ENCODE measurements at places on chromosomes 2 and 18.
A peak's percentile ranks its signal among the peaks of the same experiment; 100 is the strongest.

- no peak for DNase-seq
These were observed 152.9 kb downstream of the SMAD7 start for GRCh38 chr18:48797841-48798255.

DNA sequence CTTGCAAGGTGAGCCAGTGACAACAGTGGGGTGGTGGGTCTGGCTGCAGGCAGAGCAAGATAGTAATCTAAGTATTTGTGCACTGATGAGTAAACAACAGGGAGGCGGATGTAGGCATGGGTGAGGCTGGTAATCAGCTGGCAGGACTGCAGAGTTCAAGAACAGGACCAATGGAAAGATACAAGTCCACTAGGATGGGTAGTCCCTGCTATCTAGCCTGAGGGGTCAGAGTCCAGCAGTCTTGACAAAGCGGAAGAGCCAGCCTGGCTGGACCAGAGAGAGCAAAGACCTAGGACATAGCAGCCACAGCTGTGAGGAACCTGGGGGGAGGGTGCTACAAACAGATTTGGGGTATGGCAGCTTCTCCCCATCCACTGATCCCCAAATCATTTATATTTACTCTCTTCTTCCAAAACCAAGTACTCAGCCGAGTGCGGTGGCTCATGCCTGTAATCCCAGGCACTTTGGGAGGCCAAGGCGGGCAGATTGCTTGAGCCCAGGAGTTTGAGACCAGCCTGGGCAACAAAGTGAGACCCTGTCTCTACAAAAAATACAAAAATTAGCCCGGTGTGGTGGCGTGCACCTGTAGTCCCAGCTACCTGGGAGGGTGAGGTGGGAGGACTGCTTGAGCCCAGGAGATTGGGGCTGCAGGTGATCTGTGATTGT lies 25.9 kb downstream of the VIL1 start:
- no peak for DNase-seq

- DNase-seq = no peak
These were observed 142.5 kb upstream of the L3MBTL4 start for GRCh38 chr18:6557057-6557769.

- no peak for DNase-seq
These were observed 117.7 kb downstream of the CRIM1 start for GRCh38 chr2:36473230-36473629.

DNA sequence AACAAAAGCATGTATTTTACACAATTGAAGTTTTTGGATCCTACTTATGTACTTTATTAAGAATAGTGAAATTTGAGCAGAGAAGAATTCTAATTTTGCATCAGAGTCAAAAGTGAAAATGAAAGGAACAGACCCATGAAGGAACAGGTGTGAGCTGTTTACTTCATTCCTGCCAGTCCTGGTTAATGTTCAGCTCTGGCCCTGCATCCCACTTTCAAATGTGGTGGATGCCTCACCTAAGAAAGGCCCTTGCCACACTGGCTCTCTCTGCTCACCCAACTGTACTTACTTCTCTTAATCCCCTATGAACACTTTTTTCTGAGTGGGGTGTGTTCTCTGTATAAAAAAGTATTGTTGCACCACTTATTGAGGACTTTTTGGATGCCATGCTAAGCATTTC lies 22.2 kb downstream of the FAM110C start:
- DNase-seq = no peak

- no peak for DNase-seq
These were observed 8.1 kb upstream of the ARHGAP15 start for GRCh38 chr2:143121079-143121478.

- DNase-seq = no peak
These were observed 388.5 kb upstream of the FANCL start for GRCh38 chr2:58629545-58630119.

DNA sequence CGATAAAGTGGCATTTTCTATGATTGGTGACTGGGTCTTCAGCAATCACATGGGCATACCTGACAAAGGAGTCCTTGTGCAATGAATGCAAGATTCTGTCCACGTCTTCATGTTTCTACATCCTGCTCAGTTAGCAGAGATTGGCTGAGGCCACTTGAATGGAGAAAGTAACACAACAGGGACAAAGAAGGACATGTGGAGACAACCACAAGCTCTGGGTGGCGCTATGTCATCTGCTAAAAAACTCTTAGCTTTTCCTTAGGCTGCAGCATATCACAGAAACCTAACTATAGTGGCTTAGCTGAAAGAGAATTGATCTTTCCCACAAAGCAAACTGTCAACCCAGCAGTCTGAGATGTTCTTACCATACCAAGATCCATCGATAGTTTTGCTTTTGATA lies 1109.7 kb downstream of the SOCS6 start:
- no peak for DNase-seq

- DNase-seq = no peak
These were observed 5.6 kb upstream of the TNS1 start for GRCh38 chr2:218008060-218009040.

GRCh38 chr2:181814057-181814491 lies 77.5 kb upstream of the ITPRID2 start:
- no peak for DNase-seq

DNA sequence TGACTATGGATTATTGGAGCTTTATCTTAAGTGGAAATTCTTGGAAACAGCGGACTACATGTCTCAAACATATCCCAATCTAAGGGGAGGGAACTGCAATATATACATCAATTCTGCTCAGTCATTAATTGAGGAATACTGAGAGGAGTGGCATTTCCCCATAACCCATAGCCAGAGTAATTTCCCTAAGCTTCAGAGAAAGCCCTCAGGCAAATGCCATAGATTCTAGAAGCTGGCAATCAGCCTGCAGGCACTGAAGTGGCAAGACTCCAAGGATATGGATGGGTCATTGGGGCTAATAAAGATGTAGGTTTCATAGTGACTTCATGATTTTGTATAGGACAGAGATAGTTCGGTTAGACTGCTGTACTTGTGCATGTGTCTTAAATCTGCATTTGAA lies 1960.5 kb upstream of the PIK3C3 start:
- DNase-seq = no peak

- no peak for DNase-seq
These were observed 47.3 kb upstream of the C1D start for GRCh38 chr2:68110102-68110501.

- DNase-seq = no peak
These were observed 17.3 kb downstream of the PFN4 start for GRCh38 chr2:24105816-24106215.

DNA sequence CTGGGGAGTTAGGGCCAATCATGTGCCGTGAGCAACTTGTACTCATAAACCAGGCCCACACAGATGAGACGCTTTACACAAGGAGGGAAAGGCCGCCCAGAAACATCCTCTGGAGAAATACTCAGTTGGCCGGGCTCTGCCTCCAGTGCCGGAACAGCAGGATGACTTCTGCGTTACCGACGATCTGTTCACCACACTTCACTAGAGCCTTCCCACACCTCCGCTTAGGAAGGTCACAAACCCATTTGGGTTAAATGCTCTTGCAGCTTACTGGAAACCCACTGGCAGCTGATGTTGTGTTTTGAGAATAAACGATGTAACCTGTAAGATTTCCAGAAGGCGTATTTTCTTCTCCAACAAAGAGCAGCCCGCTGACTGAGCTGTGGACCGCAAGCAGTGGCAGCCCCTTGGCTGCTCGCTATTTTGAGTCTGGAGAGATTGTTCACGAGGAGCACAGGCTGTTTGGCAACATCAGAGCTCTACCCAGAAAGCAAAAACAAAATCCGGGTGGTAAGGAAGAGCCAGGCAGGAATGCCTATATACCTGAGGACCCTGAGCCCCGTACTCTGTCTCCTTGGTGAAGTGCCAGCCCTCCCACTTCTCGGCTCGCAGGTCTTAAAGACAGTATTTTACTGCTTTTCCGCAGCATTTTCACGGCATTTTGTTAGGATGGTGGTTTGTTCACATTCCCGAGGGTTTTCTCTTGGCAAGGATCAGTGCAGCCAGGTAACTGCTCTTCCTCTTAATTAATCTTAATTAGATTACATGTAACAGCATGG lies 44.0 kb downstream of the COLEC12 start:
- no peak for DNase-seq

- DNase-seq = no peak
These were observed at the start of gene TEX51 for GRCh38 chr2:126898636-126899035. TSS of gene TEX51 (plus strand) at chr2:126898890. CDS start at chr2:126898919, 29 bp downstream.

- DNase-seq = no peak
These were observed 992.7 kb downstream of the BCL11A start for GRCh38 chr2:59560769-59561168.

DNA sequence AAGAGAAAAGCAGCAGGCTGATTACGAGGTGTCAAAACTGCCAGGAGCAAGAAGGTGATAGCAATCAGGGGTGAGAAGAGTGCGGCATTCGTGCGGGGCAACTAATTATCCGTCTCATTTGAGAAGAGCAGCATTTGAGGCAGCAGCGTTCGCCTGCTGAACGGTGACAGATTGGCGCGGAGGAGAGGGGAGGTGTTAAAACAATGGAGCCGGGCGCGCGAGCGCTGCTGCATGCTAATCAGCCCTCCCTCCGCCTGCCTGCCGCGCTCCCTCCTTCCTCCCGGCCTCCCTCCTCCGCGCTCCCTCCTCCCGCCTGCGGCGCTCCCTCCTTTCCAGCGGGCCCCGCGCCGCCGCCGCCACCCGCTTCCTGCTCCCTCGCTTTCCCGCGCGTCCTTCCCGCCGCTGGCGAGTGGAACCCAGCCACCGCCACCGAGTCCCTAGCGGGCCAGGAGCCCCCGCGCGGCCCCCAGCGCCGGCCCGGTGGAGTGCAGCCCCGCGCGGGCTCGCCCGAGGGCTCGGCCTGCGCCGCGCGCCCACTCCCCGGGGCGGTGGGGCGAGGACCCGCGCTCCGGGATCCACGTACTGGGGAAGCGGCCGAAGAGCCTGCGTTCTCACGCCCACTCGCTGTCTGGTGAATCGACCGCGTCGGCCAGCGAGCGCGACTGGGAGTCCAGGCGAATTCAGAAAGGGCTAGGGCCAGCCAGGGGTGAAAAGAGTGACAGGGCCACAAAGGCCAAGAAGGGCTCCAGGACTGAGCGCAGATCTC lies 69.5 kb upstream of the PSMD14 start:
- peak; percentile 44 for DNase-seq

DNA sequence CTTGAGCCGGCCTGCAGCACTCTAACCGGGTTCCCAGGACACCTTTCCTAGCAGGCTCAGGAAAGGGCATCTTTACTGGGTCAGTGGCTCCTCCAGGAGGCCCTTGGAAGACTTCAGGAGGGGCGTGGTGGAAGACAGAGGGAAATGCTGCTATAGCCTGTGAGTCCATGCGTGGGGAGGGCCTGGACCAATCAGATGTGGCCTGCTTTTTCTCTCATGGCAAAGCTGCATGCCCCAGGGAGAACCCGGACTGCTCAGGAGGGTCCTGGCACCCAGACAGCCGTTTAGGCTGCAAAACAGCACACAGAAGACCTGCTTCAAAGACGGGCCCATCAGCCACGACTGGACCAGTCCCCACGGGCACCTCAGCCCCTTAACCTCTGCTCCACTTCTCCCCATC lies 84.4 kb downstream of the EIPR1 start:
- DNase-seq = no peak

GRCh38 chr2:159913900-159914299 lies 115.9 kb upstream of the CD302 start:
- no peak for DNase-seq

GRCh38 chr2:27032495-27033252 lies at the start of gene TMEM214:
TSS of gene TMEM214 (plus strand) at chr2:27032965. CDS start at chr2:27033016, 51 bp downstream.
- DNase-seq = peak; percentile 58

- no peak for DNase-seq
These were observed 26.5 kb upstream of the TWIST2 start for GRCh38 chr2:238821391-238821790.

GRCh38 chr2:128286905-128287779 lies 31.5 kb downstream of the HS6ST1 start:
- DNase-seq = no peak

DNA sequence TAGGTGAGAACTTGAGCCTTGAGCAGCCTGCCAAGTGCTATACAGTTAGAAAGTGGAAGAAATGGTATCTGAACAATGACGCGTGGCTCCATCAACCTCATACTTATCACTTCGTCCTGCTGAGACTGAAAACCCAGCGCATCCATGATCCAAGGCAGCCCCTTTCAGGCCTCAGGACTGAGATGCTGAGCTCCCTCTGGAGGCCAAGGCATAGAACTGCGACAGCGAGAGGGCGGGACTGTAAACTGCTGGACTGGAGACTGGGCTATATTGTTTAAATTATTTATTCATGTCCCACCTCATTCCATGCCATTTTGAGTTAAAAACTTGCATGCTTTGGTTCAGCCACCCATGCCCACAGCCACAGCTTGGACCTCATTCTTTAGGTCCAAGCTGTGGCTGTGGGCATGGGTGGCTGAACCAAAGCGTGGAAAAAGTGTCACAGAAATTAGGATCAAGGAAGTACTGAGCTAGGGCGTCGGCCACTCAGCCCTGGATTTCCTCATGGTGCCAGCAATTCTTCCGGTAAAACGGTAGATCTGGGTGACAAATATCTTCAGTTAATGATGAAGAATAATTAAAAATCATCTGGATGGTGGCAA lies 195.5 kb downstream of the L3MBTL4 start:
- no peak for DNase-seq

DNA sequence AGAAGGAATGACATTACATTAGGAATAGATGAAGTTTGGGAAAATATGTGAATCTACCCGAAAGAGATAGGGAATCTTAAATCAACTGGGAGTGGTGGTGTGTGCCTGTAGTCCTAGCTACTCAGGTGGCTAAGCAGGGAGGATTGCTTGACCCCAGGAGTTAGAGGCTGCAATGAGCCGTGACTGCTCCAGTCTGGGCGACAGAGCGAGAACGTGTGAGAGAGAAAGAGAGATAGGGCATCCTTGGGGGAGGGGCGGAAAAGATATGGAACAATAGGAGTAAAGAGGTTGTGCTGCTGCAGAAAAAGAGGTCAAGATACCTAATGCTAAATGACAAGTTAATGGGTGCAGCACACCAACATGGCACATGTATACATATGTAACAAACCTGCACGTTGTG lies 47.1 kb upstream of the ADAM23 start:
- DNase-seq = no peak

GRCh38 chr2:240922245-240922981 lies 16.3 kb downstream of the CROCC2 start:
- peak; percentile 10 for DNase-seq

- DNase-seq = no peak
These were observed 64.7 kb downstream of the CCDC178 start for GRCh38 chr18:33375829-33376228.

- DNase-seq = no peak
These were observed 9.0 kb upstream of the CLIP4 start for GRCh38 chr2:29106256-29106655.

DNA sequence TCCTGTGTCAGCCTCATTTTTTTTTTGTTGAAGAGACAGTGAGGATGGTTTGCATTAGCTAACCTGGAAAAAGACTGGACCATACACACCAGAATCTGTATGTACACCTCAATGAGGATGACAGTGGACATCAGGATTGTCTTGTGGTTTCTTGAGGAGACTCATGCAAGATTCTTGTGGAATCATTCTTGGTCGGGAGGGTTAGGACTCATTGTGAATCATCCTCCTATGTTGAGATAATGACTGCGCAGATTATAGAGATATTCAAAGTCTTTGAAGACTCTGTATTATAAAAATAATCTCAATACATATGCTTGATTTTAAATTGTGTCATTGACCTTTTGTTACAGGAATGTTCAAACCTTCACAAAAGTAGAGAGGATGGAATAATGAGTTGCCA lies 49.1 kb upstream of the DOCK10 start:
- DNase-seq = no peak

- DNase-seq = no peak
These were observed 26.9 kb downstream of the FASTKD1 start for GRCh38 chr2:169546756-169547155.
